ENCODE measurements at places on chromosomes 12 and 14. TPM values are rescaled to one million over a fixed set of nuclear protein-coding genes. Genes with fewer than 3 reads are reported as not detected.

The NUDT14 gene
- 13.6 TPM for total RNA-seq

GRCh38 chr12:124829008-124829707 is 34.5 kb downstream of the SCARB1 start:
- no peak for DNase-seq

DNA sequence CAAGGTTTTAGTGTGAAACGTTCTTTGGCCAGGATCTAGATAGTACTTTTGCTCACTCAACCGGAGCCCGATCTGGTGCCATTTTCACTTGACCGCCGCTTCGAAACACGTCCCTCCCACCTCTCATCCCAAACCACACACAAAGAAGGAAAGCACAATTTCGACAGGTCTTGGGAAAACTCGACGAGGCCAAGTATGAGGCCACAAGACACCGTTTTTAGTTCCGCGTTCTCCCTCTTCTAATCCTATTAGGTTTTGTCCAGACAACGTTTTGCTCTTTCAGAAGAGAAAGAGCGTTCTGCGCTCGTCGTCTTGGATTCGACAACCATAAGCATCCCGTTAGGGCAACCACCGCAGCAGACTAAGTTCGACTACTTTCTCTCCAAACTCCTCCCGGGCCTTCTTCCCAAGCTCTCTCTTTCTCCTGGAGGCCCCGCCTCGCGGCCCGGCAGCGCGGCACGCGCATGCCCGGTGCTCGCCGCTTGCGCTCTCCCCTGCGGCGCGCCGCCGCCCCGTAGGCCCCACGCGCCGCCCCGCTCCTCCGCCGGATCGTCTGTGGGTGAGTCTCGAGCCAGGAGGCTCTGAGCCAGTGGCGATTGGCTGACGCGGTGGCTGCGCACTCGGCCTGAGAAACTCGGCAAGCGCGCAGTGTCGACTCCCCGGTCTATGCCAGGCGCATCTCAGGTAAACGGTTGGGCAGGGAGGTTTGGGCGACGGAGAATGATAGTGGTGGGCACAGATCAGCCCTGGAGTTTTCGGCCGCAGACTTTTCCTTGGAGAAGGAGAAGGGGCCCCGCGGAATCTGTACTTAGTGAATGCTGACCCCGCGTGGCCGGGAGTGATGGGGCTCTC is at the start of gene MIPOL1:
MIPOL1 (plus strand) TSS at position 517 of the 852 bp plus-strand sequence. CDS start 49,952 bp downstream, outside the sequence.
- peak; percentile 78 for DNase-seq

The EPYC gene
- not detected for total RNA-seq
